ENCODE measurements at places on chromosomes 12 and 14.

- no peak for DNase-seq
These were observed 342.6 kb upstream of the TMPO start for GRCh38 chr12:98172801-98173200.

DNA sequence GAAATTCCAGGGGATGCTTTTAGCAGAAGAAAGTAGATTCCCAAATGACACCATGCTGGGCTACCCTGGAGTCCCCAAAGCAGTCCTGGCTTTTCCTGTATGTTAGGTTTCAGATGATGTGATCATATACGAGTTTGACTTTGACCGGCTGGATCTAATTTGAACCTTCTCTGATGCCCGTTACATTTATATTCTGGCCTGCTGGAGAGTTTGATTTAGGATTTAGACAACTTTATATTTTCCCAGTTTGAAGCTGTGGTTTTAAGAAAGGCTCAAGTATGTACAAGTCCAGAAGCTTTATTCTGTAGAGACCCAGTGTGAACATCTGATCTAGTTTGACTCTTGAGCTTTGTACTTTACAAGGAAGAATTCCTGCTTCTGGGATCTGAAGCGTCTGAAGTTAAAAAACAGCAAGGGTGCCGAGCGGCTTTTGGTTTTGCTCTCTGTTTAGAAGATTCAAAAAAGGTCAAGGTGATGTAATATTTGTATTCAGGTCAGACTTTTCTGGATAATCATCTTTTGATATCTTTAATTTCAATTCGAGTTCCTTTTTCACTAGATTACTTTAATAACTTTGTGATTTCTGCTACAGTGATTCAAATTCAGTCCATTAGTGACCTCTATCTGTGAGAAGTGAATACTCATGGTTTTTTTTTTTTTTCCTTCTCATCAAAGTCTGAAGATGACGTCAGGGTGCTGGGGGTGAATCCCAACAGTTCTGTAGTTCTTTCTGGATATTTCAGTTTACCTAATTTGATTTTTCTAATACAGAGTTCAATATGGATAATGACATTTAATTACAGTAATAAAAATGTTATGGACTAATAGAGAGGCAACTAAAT is 6.3 kb downstream of the FLRT2 start:
- DNase-seq = peak; percentile 64

DNA sequence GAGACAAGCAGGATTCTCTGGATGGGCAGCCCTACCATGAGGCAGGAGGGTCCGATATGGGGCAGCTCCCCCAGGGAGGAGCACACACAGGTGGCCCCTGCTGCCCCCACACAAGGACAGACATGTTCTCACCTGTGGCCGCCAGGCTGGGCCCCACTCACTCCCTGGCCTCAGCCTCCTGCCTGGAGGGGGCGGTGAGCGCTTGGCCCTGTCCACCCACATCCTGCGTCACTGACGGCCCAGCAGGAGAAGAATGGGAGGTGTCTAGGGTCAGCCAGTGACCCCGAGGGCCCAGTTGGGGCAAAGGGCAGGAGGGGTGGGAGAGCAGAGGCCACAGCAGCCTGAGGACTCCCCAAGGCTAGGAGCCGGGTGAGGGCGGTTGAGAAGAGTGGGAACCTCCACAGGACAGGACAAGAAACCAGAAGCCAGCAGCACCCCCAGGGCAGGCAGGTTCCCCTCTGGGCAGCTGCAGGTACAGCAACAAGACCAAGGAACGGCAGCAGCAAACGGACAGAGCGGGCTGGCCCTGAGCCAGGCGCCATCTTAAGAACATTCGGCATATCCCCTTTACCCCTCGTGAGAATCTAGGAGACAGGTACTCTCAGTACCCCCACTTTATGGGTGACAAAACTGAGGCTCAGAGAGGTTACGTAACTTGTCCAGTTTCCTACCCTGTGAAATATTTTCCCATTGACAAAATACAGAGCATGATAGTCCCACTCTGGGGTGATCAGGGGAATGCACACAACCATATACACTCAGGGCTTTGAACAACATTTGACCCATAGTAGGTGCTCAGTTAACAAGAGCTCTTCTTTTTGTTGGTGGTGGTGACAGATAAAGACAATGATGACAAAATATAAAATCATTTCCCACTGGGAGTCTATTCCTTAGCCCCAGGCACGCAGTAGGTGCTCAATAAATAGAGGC is 74.3 kb downstream of the NCOR2 start:
- no peak for DNase-seq

- no peak for DNase-seq
These were observed 63.8 kb upstream of the PLEKHG7 start for GRCh38 chr12:92639017-92639416.

DNA sequence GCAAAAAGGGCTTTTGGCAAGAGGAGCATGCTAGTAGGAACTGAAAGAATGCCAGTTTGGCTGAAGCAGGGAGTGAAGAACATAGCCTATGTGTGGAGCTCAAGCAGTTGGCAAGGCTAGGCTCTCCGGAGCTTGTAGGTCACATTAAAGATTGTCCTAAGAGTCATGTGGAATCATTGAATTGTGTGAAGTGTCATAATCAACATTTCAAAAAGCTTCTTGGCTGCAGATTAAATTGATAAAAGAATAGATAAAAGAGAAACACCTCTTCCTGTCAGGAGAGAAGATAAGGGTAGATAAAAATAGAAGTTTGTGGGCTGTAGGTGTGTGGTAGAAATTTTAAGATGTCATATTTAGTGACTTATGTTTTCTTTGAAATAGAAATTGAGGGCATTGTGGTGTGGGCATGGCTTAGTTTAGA is 36.1 kb downstream of the CPSF6 start:
- no peak for DNase-seq

DNA sequence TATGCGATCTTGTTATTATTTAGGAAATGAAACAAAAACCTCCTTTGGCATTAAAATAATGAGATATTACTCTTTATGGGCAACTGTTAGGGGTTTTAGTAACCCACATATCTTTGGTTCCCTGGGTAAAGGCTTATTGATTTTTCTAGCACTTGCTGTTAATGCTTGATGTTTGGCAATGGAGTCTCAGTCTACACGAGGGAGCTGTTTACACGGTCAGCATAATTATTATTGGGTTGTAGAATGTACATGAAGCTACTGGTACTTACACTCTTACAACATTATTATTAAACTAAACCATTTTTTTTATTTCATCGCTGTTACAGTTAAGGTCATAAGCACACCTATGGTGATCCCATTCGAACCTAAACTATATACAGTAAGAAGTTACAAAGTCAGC is 12.1 kb downstream of the RPS29 start:
- DNase-seq = no peak

GRCh38 chr12:8562310-8562709 is 21.6 kb upstream of the CLEC4E start:
- DNase-seq = no peak

GRCh38 chr12:46609674-46610073 is 216.1 kb downstream of the SLC38A4 start:
- DNase-seq = no peak

GRCh38 chr14:60514741-60515491 is 6.0 kb downstream of the SIX6 start:
- DNase-seq = no peak

GRCh38 chr14:30332374-30332773 is 226.6 kb upstream of the G2E3 start:
- no peak for DNase-seq

DNA sequence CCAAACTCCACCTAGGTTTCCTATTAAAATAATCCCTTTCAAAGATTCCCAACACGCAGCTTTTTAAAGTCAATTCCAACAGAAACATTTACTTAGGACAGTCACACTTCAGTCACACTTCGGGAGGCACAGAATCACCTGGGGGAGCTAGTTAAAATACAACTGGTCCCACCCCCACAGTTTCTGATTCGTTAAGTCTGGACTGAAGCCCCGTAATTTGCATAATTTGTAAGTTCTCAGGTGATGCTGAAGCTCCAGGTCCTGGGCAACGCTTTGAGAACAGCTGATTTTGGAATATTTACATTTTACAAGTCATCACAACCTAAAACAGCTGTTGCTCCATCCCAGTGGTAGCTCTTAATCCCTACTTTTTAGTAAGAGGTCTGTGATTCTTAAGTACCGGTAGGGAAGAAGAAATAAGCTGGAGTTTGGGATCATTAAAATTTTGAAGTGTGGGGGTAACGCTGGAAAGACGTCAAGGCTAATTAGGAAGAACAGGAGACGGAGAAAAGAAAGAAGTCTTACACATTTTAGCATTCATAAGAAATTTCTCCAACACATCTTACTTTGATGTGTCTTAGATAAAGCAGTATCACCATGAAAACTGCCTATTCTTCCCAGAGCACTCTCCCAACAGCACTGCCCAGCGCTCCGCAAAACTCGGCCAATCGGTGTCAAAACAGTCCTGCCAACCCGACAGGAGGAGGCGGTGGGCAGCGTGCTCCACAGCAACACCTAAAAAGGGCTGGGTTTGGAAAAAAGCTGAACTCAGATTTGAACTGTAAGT is 1.1 kb downstream of the IPO8 start:
- DNase-seq = no peak

GRCh38 chr14:104604458-104605449 is at the start of gene TMEM179:
Gene TMEM179, minus strand, starts transcription at chr14:104604772. Its CDS starts 31 bp downstream, at chr14:104604741.
- no peak for DNase-seq

Data from stromal cell of bone marrow (primary cell).